ENCODE measurements at places on chromosomes 2 and 18.

DNA sequence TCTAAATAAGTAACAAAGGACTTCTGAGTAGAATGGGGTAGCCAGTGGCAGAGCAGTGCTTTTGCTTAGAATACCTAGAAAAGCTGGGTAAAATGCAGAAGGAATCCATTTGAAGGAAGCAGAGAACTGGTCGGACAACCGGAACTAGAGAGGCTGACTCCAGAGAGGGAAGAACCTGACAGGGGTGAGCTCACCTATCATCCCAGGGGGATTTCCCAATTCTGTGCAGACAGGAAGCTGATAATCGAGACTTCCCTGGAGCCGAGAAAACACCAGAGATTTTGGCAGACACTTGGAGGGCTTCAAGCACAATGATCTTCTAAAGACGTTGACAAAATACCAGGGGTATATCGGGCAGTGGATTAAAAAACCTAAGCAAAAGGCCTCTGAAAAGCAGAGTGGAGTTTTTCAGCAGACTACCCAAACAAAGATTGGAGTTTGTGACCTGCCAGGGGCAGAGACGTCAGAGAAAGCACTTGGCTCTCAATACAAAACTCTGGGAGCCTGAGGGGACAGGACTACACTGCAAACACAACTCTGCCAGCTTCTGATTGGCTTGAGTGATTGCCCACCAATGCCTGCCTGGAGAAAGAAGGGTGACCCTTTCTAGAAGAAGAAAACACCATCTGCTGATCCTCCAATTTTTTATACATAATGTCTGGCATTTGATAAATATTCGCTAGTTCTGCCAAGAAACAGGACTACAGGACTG is 67.5 kb upstream of the TTN start:
- no peak for DNase-seq

- DNase-seq, result no peak
Measured at GRCh38 chr2:69554981-69555380, 88.6 kb downstream of the AAK1 start.

DNA sequence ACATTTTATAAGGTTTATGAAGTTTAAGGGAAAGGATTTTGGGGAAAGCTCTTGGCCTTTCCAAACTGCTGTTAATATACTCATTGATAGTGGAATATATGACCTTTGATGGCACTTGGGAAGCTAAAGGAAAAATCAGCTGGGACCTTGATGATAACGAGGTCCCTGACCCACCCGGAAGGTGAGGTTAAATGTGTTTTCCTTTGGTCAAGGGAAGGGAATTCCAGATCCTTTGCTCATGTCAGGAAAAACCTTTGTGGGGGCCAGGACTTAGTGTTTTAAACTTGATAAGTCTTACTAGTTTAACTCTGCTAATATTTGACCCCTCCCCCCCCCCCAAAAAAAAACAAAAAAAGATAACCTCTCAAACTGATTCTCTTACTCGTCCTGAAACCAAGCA is 50.7 kb downstream of the CRIM1 start:
- no peak for DNase-seq

GRCh38 chr2:46267616-46268015 is 29.6 kb upstream of the EPAS1 start:
- DNase-seq, result no peak

- no peak for DNase-seq
Measured at GRCh38 chr2:105924271-105924670, 179.6 kb downstream of the NCK2 start.

GRCh38 chr2:6159606-6160005 is 467.4 kb downstream of the SOX11 start:
- DNase-seq, result no peak

GRCh38 chr2:197354169-197354558 is 43.6 kb upstream of the ANKRD44 start:
- DNase-seq, result no peak

Measured in HepG2 (cell line).